ENCODE measurements at places on chromosomes 6 and 20.
A peak's percentile ranks its signal among the peaks of the same experiment; 100 is the strongest.

- DNase-seq, result no peak
These were observed 677 bp upstream of the ZNF341 start for GRCh38 chr20:33730946-33731692.

- DNase-seq, result no peak
These were observed 27.8 kb upstream of the GFRAL start for GRCh38 chr6:55299286-55299985.

- no peak for DNase-seq
These were observed 58.9 kb downstream of the IPCEF1 start for GRCh38 chr6:154297721-154298120.

DNA sequence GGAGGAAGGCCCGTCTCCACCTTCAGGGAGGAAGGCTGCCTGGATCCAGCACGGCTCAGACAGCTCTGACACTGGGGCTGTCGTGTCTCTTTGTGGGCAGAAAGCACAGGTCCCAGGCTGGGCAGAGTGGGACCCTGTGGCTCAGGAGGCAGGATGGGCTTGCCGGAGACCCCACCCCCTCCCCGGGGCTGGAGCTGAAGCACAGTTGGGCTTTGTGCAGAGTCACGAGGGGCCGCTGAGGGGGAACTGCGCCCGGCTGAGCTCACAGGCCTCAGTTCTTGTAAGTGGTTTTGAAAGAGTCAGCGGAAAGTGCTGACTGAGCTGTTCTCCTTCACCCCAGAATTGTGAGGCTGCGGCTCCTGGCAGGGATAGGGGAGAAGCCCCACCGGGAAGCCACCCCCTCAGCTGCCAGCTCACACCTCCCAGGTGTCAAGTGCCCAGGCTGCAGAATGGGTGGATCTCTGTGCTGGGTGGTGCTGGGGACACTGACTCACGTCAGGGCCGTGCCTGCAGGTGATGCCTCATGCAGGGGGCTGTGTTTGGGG, 145.5 kb upstream of the RNF24 start:
- no peak for DNase-seq

DNA sequence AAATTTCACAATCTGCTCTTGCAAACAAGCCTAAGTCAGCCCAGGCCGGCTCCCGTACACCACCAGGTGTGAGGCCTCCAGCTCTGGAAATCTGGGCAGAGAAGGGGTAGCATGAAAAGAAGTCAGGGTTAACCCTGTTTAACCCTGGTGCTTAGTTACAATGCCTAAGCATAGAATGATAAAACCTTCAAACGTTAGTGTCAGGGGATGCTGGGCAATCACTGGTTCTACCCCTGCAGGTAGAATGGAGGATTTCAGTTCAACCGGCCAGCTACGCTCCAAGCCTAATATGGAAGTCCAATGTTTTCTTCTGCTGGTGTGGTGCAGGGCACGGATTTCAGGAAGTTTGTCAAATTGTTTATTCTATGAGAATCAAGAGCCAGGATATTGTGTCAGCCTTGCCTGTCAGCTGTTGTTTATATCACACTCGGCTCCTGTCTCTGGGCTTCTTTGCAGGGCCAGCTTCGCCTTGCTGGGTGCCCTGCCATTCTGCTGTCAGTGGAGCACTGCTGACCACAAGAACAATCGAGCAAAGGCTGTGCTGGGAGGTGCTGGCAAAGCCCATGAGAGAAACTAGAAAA, 20.2 kb upstream of the CD93 start:
- no peak for DNase-seq

- peak; percentile 24 for DNase-seq
These were observed 327.5 kb downstream of the SYNE1 start for GRCh38 chr6:152309648-152310047.

DNA sequence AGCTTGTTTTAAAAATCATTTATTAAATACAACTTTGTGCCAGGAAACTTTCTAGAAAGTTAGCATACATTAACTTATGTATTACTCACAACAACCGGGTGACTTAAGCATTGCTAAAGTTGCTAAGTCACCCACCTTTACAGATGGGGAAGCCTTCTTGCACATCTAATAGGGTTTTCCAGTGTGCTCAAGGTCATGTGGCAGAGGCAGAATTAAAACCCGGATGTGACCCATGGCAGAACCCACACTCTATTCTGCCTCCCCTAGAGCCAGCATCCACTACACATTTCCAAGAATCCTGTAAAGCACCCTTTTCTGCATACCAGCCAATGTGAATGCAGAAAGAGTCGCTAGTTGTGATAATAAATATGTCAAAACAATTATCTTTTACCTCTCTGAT, 13.4 kb downstream of the LINC00237 start:
- no peak for DNase-seq

Measured in stimulated activated CD4-positive, alpha-beta T cell treated with anti-CD3 and anti-CD28 coated beads, TNF-alpha, amount 100 ng/mL, for 24 hours (primary cell).